ENCODE measurements at places on chromosomes 5 and 9. TPM values are rescaled to one million over a fixed set of nuclear protein-coding genes. Genes with fewer than 3 reads are reported as not detected.

GZMA gene
- not detected for total RNA-seq

TRIM14 gene
- total RNA-seq: 18.4 TPM

FCN2 gene
- not detected for total RNA-seq

GRIN3A gene
- total RNA-seq: 0.07 TPM

SLC45A2 gene
- not detected for total RNA-seq

TAF11L7 gene
- not detected for total RNA-seq

ZNF658 gene
- 5.0 TPM for total RNA-seq

OR1B1 gene
- not detected for total RNA-seq

GRM6 gene
- 0.05 TPM for total RNA-seq

MEIKIN gene
- not detected for total RNA-seq

DCP2 gene
- total RNA-seq: 207 TPM

ARAP3 gene
- total RNA-seq: 51.2 TPM

POLR3G gene
- total RNA-seq: 63.6 TPM
